ENCODE measurements at places on chromosomes 3 and 15. TPM values are rescaled to one million over a fixed set of nuclear protein-coding genes. Genes with fewer than 3 reads are reported as not detected.

GRCh38 chr3:59267021-59267420 lies 217.2 kb upstream of the CFAP20DC start:
- no peak for DNase-seq

GRCh38 chr3:23645533-23646183 lies 160.1 kb upstream of the UBE2E1 start:
- DNase-seq = no peak

DNA sequence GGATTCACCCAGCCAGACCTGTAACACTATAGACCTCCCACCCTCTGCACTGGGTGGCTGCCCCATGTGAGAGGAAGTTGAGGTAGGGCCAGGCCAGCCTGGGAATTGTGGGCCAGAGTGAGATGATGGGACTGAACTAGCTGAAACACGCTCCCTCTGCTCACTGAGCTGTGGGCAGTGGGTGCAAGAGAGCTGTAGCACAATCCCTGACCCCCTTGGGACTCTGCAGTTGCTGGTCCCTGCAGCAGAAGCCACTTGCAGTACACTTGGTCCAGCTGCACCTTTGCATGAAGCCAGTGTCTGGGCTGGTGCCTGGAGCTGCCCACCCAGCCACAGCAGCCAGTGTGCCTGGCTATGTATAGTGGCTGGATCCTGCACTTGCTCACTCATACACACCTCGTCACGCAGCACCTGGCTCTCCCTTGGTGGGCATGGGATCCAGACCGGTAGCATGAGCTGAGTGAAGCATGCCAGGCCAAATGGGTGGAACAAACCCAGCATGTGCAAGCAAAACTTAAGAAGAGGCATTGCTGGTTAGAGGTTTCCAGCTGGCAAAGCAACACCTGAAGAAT lies 805.7 kb upstream of the GBE1 start:
- no peak for DNase-seq

DNA sequence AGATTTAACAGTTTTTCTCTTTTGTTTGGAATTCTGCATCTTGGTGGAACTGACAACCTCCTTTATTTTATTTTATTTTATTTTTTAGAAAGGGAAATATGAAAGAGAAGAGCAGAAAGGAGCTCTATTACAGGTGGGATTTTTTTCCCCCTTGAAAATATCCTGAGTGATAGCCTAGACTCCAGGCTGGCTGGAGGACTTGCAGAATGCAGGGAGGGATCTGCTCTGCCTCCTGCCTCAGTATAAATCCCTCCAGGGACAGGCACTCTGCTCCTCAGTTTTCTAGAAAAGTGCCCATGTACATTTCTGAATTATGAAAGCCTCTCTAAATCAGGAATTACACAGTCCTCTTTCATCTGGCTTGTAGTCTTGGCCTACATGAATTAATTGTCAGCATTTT lies 173.7 kb downstream of the TMEM108 start:
- DNase-seq = no peak

GRCh38 chr3:111237946-111238345 lies 166.3 kb downstream of the NECTIN3 start:
- DNase-seq = no peak

TMC3 gene
- 6.2 TPM for polyA plus RNA-seq

SACM1L gene
- polyA plus RNA-seq = 73.3 TPM

CCR2 gene
- polyA plus RNA-seq = 1.3 TPM
